ENCODE measurements at places on chromosomes 7 and 10.

- DNase-seq, result no peak
Observed at GRCh38 chr10:133013463-133013862, 71.1 kb upstream of the CFAP46 start.

DNA sequence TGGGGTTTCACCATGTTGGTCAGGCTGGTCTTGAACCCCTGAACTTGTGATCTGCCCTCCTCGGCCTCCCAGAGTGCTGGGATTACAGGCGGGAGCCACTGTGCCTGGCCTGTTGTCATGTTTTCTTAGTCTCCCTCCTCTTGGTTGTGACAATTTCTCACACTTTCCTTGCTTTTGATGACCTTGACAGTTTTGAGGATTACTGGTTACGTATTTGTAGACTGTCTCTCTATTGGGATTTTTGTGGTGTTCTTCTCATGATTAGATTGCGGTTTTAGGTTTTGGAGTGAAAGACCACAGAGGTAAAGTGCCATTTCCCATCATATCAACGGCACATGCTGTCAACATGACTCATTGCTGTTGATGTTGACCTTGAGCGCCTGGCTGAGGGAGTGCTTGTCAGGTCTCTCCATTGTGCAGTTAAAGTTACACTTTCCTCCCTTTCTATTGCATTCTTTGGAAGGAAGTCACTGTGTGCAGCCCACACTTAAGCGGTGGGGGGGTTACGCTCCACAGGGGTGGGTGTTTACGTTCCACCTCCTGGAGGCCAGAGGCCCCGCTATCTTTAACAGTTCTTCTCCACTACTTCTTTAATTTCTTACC, 10.8 kb downstream of the NEURL1 start:
- DNase-seq, result no peak

GRCh38 chr10:728603-729002, 39.1 kb upstream of the DIP2C start:
- no peak for DNase-seq

DNA sequence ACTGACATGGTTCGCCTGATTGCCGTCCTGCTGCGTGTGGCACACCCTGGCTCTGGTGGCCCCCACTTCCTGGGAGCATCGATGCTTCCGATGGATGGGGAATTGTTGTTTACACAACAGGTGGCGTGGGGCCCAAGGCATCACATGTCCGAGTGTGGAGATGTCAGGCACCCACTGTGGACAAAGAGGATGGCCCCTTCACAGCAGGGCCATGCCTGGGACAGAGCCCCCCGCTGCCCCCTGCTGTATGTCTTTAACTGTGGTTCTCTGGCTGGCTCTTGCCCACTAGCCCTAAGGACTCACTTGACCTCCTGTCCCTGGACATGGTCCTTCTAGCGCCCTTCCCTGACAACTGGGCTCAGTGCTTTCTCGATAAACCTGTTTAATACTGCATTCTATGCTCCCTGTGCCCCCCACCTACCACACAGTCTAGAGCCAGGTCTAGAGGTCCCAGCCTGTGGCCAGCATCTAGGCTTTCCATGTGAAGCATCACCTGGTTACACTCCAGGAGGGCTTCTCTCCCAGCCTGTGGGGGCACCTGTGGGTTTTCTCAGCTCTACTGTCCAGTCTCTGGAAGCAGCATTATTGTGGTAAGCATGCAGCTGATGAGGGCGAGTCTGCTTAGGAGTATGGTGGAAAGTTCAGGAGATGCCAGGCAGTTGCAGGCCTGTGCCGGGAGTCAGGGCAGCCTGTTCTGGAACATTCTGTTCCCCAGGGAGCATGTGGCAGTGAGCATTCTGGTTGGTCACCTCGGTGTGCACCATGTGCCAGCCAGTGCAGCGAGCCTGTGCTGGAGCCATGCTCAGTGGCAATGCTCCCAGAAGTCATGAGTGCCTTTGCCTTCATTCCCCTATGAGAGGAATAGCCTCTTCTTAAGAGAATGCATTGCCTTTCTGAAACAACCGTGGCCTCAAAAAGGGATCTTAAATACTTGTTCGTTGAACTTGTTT, 10.4 kb downstream of the ADCY1 start:
- DNase-seq, result no peak

DNA sequence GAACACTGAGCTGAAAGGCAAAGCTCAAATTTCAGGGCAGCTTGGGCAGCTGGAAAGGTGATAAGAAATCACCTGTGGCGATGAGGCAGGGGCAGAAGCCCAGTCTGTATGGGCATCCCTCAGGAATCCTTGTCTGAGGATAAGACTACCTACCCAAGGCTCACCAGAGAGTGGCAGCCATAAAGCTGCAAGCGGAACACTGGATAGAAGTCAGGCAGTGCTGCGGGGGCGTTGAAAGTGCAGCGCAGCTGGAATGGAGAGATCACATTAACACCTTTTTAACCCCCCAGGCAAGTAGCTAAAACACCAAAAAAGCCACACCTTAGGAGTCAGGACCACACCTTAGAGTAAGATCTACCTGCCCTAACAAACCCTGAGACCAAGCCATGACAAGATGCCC, 38.2 kb downstream of the ABCB5 start:
- DNase-seq, result no peak

- no peak for DNase-seq
Observed at GRCh38 chr7:89966067-89966664, 188.1 kb upstream of the STEAP1 start.

DNA sequence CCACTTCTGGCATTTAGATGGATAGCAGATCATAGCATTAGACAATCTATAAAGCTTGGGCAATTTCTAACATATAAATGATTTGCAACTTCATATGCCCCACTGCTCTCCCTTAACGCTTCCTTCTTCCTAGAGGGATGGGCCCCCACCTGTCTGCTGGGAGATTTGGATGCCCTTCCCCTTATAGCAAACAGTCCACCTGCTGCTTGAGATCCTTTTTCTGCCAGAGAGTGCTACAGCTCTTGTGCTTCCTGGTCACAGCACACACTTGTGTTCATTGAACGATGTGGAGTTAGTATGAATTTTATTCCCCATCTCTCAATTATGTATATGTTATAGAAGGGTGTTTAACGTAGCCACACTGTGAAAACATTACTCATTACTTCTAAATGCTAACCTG, 10.4 kb upstream of the PCGF5 start:
- DNase-seq, result no peak

DNA sequence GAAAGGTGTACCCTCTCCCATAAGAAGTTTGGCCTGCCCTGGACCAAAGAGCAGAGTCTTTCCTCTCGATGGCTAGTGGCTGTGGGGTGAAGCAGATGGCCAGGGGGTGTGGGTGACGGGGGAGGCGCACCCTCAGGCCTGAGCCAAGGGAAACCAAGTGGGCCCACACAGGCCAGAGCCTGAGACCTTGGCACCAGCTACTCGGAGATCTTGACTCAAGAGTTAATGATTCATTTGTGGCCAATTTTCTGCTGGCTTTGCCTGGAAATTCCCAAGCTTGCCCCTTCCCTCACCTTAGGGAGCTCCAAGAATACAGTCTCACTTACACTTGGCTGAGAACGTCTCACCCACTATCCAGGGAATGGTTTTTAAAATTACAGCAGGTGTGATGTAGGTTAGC, 42.7 kb downstream of the ZMIZ1 start:
- no peak for DNase-seq

- no peak for DNase-seq
Observed at GRCh38 chr10:4384245-4384644, 441.8 kb upstream of the AKR1E2 start.

GRCh38 chr10:27949528-27950241, 49.2 kb downstream of the ODAD2 start:
- DNase-seq, result no peak

DNA sequence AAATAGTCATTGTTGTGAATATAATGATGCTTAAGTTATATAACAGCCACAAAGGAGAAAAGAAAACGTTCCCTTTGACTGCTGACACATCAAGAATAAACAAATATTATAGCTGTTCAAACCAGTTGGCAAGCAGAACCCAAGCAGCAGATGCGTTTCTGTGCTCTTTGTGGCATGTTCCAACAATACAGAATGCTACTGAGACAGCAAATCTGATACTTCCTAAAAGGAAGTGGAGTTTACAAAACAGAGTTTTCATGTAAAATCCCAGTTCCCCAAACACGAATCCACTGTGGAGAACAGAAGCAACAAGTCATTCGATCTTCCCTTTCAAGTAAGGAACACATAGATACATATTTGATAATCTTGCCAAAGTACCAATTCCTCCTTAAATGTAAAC, 170.9 kb upstream of the ASAH2 start:
- no peak for DNase-seq

DNA sequence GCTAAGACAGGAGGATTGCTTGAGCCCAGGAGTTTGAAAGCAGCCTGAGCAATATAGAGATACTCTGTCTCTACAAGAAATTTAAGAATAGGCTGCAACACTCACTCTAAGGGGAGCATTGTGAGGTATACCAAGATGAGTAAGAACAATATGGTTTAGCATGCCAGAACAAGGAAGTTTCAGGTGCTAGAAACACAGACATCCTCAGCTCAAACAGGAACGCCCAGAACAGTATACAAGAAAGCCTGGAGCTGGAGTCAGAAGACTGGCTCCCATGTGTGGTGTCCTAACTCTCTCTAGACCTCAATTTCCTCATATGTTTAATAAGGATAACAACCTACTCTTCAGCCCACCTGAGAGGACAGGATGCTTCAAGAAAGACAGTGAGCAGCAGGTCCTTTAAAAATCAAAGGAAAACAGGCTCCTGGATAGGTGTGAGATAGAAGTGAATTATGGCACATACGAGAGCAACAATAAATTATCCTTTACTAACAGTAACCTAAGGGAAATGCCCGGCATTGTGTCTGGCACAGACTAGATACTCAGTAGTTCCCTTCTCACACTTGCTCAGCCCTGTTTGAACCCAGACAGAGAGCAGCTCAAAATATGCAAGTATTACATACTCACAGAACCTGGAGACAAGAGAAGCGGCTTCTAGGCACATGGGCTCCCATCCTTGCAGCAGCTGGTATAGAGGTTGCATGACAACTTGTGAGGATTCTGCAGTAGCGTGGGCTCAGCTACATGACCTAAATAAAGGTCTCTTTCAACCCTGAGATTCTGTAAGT, 45.4 kb downstream of the KAT6B start:
- DNase-seq, result no peak

GRCh38 chr10:98339799-98340198, 71.8 kb upstream of the LOXL4 start:
- no peak for DNase-seq

- no peak for DNase-seq
Observed at GRCh38 chr7:46197785-46198540, 276.9 kb upstream of the IGFBP3 start.

DNA sequence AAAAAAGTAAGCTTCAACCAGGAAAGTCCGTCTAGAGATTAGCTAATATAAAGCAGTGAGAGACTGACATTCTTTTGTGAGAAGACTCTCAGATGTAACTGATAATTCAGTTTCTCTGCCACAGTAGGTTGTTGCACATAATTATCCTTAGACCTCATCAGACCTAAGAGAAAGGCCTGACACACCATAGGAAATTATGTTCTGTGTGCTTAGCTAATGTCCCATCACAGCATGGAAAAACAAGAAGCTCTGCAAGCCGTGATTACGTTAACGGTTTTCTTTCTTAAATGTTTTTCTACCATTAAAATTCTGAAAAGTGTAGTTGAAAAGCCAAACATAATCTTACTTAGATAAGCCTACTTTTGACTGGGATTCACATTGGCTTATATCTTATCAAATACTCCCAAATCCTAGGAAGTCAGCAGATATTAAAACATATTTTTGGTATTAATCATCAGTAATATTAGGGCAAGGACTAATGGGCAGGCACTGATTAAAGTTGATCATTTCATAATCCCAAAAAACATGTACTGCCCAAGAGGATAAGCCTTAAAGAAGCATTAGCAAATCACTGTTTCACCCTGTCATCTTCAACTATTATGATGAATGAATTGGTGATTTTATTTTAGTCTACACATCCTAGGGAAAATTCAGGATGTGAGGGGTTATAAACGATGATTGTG, 5.2 kb downstream of the CSTF2T start:
- DNase-seq, result no peak

DNA sequence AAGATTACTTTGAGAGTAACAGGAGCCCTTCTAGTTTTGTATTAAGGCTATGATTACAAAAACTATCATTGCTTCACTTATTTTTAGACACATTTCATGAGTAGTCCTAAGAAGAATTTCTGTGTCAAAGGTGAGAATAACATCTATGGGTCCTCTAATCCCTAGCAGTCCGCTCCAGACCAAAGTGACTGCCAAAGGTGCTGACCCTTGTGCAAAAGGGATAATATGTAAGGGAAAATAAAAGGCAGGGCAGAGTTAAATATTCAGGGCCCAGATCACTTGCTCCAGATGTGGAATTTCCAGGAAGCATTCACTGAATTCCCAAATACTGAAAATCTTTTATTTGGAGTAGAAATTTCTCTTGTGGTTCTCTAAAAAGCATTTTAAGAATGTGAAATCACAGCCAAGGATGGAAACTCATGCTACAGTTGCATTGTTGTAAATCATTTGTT, 29.3 kb downstream of the RHOBTB1 start:
- DNase-seq, result no peak

DNA sequence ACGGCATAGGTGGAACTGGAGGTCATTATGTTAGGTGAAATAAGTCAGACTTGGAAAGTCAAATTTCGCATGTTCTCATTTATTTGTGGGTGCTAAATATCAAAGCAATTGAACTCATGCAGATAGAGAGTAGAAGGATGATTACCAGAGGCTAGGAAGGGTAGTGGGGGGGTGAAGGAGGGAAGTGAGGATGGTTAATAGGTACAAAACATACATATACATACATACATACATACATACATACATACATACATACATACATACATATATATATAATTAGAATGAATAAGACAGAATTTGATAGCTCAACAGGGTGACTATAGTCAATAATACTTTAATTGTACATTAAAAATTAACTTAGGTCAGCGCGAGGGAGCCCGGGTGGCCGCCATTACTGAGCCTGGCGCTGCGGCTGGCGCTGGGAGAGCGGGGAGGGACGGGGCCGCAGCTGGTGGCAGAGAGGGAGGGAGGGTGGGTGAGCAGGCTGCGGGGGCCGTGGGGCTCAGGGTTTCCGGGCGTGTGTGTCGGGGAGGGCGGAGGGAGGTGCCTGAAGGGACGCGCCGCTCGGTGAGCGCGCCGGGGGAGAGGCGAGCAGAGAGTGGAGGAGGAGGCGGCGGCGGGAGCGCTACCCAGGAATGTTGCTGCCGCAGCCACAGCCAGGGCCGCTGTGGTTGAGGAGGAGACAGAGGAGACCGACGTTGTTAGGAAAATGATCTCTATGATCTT, 85.8 kb upstream of the EGFR start:
- no peak for DNase-seq

DNA sequence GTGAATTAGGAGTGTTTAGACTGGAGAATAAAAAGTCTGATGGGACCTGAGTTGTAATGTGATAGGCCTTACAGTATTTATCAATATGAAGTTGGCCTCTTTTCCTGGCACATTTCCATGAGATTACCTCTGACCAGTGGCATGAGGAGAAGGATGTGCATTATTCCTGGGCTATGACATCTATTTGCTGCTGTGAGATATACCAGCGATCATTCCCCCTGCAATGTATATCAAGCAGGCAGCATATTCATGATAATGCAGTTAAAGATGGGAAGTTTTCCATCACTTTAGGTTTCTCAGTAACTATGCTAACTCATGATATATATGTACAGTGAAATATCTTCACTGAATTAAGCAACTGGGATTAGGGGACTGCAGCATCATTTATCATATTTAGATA, 142.8 kb upstream of the MBL2 start:
- DNase-seq, result no peak

Measured in NCI-H524 treated with DMSO at 0.1 percent for 48 hours (cell line).